Stimulated activated CD8-positive, alpha-beta memory T cell treated with anti-CD3 and anti-CD28 coated beads, Interleukin-7, amount 100 ng/mL, for 24 hours (primary cell): ENCODE measurements at places on chromosomes 5 and 9.

- DNase-seq, result no peak
Observed at GRCh38 chr5:98583586-98583985, 189.9 kb upstream of the RGMB start.

GRCh38 chr5:153974131-153974812 is 64.4 kb downstream of the FAM114A2 start:
- DNase-seq, result no peak

DNA sequence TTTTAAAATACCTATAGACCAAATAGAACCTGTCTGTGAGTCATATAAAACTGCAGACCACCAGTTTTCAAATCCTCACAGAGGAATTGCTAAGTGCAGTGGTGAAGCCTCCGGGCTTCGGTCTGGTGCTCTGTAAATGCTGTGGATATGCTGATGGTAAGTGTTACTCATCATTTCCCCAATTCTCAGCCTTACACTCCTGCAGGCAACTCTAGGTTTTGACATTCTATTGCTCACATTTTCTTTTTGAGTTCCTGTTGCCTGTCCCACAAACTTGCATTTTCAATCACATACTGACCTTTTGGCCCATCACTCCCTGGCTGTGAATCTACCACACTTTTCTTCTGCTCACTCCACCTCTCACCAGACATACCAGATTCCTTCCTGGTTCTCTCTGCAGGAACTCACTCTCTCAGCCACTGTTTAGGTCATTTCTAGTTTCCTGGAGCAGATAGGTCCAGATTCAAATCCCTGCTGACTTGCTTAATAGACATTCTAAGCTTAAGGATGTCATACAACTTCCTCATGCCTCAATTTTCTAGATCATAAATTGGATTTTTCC is 192.9 kb downstream of the RAB3C start:
- DNase-seq, result no peak

GRCh38 chr9:132827366-132827765 is 50.7 kb downstream of the AK8 start:
- DNase-seq, result no peak

DNA sequence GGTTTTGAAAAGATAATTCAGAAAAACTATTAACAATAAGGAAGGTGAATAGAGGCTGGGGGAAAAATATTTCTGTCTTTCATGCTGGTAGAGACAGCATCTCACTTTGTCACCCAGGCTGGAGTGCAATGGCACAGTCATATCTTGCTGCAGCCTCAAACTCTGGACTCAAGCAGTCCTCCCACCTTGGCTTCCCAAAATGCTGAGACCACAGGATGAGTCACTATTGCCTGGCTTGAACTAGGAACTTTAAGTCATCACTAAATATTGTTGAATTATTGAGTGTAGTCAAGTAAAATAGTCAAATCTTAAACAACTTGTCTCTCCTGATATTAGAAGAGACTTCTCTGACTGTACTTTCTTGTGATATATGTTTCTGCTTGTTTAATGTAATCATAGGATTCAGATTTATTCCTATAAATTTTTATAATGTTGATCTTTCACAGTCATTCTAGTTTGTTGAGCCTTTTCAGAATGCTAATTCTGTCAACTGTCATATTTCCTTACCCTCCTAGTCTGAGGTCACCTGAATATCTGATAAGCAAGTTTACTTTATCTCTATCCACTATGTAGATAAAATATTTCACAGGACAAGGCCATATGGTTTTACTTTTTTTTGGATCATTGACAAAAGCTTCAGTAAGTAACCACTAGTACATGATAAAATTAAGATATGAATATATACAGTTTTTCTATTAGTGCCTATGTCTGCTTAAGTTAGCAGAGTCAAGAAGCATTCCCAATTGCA is 1696.5 kb downstream of the MAT2B start:
- no peak for DNase-seq

GRCh38 chr9:83749706-83750105 is 41.9 kb upstream of the UBQLN1 start:
- no peak for DNase-seq

- DNase-seq, result no peak
Observed at GRCh38 chr5:173090639-173091038, 34.5 kb downstream of the CREBRF start.

DNA sequence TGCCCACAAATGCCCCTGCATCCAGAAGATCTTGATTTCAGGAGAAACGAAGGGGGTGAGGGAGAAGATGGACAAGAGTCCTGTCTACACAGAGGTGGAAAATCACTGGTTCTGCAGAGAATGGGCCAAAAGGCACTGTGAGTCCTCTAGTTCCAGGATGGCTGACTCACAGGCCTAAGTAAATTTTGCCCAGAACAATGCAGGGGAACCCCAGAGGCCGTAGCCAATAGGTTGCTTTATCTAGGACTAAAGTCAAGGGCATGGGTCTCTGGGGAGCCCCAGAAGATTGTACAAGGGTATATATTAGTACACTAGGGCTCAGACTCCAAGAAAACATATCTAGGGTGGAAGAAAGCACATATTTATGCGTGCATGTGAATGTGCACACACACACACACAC is 98.0 kb downstream of the SLIT3 start:
- DNase-seq, result no peak

DNA sequence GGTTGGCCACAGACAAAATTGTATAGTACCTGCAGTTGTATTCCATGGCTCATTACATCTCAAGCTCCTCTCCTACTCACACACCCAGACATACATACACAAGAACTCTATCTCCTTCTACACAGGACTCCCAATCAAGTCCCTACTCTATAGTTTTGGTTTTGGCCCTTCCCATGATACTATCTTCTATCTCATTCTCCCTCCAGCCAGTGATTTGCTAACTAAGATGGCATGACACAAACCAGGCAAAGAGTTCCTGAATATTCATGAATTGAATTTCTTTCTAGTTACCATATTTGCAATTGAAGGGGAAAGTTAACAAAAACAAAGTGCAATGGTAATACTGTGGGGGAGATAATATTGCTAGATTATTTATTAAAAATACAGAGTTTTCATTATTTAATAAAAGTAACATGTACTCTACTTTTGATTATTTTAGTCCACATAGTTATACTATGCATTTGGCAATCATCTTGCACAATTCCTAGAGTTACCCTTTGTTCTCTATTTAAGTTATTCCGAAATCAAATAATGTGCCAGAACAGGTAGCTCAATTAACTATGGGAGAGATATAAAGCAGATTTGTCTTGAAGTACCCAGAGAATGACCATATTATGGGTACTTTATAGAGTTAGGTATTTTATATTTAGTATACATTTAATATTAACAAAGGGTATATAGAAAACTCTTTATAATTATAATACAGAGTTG is 9.6 kb upstream of the LURAP1L start:
- no peak for DNase-seq
